NCI-H774 (cell line): ENCODE measurements at places on chromosomes 12 and 14.

DNA sequence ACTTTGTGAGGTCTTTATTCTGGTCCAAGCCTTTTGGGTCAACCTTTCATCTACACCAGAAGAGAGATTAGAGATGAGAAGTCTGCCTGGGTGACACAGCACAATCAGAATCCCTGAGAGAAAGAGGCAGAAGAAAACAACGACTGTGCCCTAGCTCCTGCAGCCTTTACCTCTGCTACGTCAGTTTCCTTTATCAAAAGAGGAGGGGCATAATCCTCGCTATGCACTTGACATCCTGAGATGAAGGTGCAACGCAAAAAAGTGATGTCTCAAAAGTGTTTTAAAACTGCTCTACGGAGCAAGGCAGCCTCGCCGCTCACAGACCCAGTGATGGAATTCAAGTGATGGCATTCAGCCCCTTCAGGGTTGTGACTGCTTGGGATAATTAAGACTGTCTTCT lies 21.7 kb downstream of the ZDHHC22 start:
- no peak for DNase-seq

GRCh38 chr14:103703433-103704385 lies 11.5 kb downstream of the XRCC3 start:
- no peak for DNase-seq

DNA sequence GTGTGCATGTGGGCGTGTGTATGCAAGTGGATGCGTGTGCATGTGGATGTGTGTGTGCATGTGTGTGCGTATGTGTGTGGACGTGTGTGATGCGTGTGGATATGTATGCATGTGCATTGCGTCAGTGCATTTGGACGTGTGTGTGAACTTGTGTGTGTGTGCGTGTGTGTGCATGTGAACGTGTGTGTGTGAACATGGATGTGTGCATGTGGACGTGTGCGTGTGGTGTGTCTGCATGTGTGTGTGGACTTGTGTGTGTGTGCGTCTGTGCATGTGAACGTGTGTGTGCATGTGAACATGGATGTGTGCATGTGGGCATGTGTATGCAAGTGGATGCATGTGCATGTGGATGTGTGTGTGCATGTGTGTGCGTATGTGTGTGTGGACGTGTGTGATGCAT lies 34.4 kb upstream of the FBRSL1 start:
- DNase-seq: no peak

- no peak for DNase-seq
Measured at GRCh38 chr14:84468153-84468552, 1061.8 kb upstream of the FLRT2 start.

DNA sequence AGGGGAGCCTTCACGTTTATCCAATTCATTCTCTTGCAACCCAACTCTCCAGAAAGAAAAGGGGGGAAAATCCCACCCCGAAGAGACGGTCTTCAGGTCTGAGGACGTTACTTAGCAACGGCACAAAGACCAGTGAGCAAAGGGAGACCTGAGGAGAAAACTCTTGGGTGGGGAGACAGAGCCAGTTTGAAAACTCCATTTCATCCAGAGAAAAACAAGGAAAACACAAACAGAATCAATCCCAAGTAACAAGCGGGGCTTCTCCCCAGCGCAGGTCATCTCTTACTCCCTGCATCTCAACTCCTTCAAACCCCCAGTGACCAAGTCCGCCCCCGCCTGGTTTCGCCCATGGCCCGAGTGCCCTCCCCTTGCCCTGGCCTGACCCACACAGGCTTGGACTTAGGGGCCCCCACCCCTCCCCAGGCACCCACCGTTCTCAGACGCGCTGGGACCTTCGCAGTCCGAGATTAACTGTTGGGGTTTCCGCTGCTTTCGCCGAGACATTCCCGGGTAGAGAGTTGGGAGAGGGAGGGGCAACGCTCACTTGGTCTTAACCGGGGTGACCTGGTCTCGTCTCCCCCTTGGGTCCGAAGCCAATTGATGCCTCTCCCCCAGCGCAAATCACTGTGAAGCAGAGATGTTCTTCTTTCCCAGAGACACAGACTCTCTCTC lies 10.4 kb upstream of the SALL2 start:
- DNase-seq: no peak

GRCh38 chr12:13223179-13223804 lies 26.8 kb downstream of the EMP1 start:
- no peak for DNase-seq

DNA sequence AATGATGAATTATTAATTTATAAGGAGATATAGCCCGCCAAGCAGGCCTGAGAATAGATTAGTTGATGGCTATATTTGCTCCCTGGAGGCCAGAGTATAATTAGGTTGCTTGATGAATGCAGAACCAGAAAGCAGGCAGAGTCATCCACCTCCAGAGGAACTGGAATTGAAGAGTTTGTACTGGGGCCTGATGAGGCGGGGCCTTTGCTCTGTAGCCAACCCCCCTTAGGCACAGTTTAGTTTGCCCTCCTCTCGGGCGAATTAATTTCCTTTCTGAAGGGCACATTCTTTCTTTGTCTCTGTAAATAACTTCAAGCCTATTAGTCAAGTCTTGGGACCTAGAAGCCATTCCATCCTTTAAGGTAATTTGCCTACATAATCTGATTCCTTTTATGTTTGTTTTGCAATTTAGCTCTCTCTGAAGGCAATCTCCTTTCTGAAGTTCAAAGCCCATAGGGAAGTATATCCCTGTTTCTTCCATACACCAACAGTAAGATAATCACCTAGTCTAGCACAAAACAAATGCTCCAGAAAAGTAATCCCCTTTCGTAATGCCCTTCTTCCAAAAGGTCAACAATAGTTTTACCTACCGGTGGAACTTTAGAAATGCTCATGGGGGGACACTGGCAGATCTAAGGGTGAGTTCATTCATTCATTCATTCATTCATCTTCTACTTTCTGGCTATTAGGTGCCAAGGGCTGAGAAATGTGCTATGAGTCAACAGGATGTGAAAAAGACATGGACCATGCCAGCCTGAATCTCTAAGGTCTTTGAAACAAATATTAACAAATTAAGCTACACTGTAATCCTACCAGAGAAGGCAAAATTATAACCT lies 84.8 kb upstream of the NUDT4 start:
- DNase-seq: no peak

DNA sequence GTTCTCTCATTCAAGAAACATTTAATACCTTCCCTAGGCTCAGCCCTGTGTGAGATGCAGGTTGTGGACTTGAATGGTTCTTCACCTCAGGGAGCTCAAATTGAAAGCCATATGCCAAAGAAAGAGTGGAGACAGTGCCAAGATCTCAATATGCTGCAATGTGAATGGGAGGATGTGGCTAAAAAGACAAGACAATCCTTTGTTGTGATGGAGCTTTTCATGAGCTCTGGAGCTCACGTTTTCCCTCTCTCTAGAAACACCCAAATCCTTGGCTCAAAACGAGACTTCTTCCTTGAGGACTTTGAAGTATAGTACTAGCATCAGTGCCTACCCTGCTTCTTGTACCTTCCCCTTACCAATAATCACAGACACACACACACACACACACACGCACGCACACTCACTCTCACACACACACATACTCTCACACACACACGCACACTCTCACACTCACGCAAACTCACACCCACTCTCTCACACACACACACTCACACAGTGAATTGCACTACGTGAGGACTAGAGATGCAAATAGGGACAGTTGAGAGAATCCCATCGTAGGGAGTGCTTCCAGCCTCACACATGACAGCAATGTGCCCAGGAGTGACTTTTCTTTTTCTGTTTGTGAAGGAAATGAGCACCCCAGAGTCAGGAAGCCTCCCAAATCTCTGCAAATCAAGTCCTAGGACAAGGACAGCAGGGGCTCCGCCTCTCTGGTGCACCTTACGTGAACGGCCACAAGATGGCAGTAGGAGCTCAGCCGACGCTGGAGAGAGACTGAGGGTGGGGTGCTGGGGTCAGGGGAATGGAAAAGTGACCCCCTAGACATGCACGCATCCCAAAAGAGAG lies 231.4 kb downstream of the PCNX1 start:
- DNase-seq: no peak

- no peak for DNase-seq
Measured at GRCh38 chr12:65500091-65500900, 221.8 kb downstream of the MSRB3 start.

DNA sequence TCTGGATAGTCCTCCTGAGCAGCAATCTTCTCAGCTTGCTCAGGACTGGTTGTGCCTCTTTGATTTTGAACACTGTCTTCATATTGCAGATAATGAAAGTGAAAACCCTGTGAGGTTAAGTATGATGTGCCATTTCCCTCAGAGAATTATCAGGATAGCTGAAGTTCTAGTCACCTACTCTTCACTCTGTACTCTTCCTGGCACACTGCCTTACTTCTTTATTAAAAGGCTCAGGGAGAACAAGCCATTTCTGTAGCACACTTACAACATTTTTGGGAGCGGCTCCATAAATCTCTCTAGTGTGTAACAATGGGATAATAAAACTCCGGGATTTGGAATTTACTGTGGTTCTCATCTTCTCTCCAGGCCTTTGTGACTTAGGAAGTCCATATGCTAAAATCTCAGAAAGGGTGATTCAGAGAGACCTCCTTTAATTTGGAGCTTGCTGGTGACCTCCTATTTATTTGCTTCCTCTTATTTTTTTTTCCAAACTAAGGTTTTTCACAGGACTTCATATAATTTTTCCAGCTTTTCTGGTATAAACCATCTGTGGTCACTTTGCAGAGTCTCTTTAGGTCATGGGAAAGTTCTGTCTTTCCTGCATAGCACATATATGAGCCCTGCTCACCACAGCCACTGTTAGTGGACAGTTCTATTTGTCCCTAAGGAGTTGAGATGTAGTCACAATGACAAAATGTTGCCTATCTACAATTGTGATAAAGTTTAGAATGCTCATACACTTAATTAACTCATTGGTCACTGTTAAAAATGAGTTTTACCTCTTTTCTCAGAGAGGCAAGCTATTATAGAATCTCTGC lies 53.5 kb upstream of the LDHB start:
- DNase-seq: no peak
